Camera-type eye (tissue), 1 donor: ENCODE measurements at places on chromosomes 2 and 18. TPM values are rescaled to one million over a fixed set of nuclear protein-coding genes. Genes with fewer than 3 reads are reported as not detected.

CCDC178 gene
- 3.1 TPM for total RNA-seq

DPP10 gene
- total RNA-seq = 22.3 TPM

ALK gene
- 9.5 TPM for total RNA-seq

TSPYL6 gene
- total RNA-seq = 0.44 TPM

IL1F10 gene
- not detected for total RNA-seq

CFAP65 gene
- total RNA-seq = not detected

PROC gene
- total RNA-seq = not detected

QPCT gene
- 12.0 TPM for total RNA-seq

MSH6 gene
- 88.9 TPM for total RNA-seq

HTR2B gene
- total RNA-seq = 1.0 TPM

PCARE gene
- 57.0 TPM for total RNA-seq

SERPINB4 gene
- total RNA-seq = not detected

SALL3 gene
- 15.2 TPM for total RNA-seq

ONECUT2 gene
- total RNA-seq = 10.5 TPM

ANKRD44 gene
- 42.0 TPM for total RNA-seq

SLC19A3 gene
- 3.1 TPM for total RNA-seq

IL36G gene
- not detected for total RNA-seq

ACMSD gene
- not detected for total RNA-seq

SLC23A3 gene
- total RNA-seq = 1.3 TPM

KCNIP3 gene
- 11.3 TPM for total RNA-seq

HRH4 gene
- not detected for total RNA-seq

RTP5 gene
- not detected for total RNA-seq

LRATD1 gene
- 24.7 TPM for total RNA-seq

FBXO36 gene
- total RNA-seq = 6.3 TPM

TMEM182 gene
- 42.3 TPM for total RNA-seq
